NCI-H2081 treated with DMSO at 0.1 percent for 48 hours (cell line): ENCODE measurements at places on chromosomes 2 and 18.

DNA sequence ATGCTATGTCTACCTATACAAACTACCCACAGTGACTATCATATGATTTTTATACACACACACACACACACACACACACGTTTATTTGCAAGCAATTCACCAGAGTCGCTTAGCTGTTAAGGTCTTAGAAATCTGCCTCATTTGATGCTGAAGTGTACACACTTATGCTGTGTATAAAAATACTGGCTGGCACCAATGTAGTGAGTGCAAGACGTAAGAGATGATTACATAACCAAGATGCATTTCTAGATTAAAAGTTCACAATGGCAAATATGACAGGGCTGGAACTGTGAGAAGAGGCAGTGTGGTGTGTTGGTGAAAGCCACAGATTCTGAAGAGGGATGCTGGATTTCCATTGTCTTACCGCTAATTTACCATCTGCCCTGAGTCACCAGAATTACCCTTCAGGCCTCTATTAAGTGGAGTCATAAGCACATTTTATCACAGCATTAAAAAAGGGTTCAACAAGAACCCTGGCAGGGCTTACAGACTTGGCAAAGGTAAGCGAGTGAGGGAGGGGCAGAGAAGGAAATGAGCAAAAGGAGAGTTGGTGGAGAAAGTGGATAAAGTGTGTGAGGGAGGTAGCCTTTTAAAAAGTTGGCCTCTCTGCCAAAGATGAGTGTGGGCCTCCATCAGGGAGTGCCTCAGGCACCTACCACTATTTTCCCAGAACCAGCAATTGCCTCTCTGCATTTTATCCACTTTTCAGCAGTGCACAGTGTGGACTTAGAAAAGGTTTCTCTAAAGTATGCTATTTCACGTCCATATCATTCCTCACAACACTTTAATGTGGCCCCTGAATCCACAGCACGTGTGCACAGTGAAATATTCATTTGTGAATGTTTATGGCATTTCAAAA lies 21.5 kb downstream of the MEIS1 start:
- no peak for DNase-seq

DNA sequence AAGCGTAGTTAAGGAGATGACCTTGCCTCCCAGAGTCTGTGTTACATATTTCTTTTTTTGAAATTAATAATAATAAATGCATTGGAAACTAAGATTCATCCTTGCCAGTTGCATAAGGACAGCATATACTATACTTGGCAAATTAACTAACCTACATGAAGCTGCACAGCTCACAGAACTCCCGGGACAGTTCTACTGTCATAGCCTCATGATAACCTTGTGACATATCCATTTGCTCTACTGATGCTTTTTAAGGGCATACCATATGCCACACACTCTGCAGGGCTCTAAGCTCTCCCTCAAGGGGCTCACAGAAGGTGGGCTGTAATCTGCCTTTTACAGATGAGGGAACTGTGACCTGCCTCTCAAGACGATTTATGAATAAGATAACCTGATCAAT lies 3.8 kb downstream of the ITGB1BP1 start:
- DNase-seq, result no peak

- no peak for DNase-seq
Observed at GRCh38 chr2:205969584-205969983, 116.4 kb downstream of the INO80D start.

DNA sequence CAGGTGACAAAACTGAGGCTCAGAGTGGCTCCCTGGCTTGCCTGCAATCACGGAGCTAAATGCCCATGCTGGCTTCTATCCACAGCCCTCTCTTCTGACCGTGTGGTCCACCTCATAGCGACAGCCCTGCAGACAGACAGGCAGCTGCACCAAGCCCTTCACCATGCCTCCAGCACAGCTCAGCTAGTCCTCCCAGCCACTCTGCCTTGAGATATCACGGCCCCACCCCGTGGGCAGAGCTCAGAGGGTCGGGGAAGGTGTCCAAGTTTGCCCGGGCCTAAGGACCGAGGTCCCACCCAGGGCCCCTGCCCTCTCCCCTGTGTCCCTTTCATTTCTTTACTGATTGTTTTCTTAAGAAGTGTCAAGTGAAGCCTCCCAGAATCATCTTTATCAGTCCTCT lies 128.2 kb upstream of the GLI2 start:
- no peak for DNase-seq

GRCh38 chr2:196333397-196333796 lies 162.0 kb upstream of the STK17B start:
- DNase-seq, result no peak

GRCh38 chr2:232322560-232323327 lies 55.8 kb upstream of the ALPP start:
- no peak for DNase-seq

DNA sequence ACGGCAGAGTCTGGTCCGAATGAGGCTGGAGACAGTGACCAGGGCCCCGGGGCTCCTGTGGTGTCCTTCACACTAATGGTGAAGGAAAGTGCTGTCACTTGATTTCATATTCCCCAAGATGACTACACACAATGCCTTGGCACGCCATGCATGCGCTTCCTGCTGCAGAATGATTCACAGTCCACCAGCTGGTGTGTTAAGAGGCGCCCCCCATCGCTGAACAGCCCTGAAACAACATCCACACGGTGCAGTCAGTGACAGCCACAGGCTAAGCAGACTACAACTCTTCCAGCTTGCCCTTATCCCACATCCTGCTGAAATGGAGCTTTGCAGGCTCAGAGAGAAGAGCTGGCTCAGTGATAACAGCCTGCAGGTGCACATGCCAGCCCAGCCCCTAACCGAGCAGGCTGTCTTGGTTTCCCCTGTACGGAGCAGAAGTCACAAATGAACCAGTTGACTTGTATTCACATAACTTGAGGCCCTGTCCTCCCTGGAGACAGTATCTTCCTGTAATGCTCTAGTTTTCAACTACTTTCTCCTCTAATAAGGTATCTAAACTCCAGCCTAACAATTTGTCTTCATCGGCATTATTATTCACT lies 24.3 kb upstream of the CDH20 start:
- no peak for DNase-seq

- DNase-seq, result no peak
Observed at GRCh38 chr2:39234754-39235153, 9.0 kb downstream of the CDKL4 start.
